HuH-7 (cell line): ENCODE measurements at places on chromosomes 3 and 15.

- DNase-seq = no peak
Observed at GRCh38 chr15:69140306-69140705, 20.1 kb upstream of the GLCE start.

GRCh38 chr15:26945046-26945445, 25.9 kb upstream of the GABRG3 start:
- DNase-seq = no peak

DNA sequence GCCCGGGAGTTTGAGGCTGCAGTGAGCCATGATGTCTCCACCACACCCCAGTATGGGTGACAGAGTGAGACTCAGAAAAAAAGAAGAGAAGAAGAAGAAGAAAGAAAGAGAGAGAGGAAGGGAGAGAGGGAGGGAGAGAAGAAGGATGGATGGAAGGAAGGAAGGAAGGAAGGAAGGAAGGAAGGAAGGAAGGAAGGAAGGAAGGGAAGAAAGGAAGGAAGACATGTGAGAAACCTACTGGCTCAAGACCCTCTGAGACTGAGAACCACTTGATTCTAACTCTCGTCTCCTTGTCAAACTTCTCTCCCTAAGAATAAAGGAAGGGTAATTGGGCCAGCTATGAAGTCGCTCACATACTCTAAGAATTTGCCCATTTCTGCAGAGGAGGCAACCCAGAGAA, 148.1 kb upstream of the UBE2E1 start:
- DNase-seq = no peak

DNA sequence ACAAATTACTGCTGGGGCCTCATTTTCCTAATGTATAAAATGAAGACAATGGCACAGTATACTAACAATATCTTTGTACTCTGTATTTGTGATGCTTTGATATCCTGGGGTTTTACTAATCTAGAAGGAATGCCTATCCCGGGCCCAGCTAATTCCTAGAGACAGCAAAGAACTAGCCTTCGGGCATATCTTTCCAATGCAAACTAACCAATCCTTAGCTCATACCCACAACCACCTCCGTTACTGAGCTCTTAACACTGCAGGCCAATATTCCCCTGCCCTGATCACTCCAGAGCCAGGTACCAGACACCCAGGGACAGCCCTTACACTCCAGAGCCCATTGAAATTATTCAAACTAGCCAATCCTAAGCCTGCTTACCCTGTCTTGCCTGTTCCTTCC, 309.0 kb downstream of the ULK4 start:
- no peak for DNase-seq

DNA sequence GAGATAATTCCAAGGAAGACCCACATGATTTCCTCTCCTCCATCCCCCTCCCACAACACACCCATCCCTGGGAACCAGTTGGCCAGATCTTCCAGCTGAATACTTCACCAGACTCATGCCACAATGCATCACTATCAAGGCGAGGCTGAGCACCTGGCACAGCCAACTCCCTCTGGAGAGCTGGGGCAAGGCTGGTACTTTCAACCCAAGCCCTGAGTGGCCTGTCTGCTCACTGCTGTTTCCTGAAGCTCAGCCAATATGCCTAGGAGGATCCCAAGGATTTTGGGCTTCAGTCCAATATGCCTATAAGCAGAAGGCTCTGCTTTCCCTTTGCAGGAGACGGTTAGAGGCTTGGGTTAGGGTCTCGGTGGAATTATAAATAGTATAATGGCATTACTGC, 90.9 kb upstream of the NEO1 start:
- no peak for DNase-seq

DNA sequence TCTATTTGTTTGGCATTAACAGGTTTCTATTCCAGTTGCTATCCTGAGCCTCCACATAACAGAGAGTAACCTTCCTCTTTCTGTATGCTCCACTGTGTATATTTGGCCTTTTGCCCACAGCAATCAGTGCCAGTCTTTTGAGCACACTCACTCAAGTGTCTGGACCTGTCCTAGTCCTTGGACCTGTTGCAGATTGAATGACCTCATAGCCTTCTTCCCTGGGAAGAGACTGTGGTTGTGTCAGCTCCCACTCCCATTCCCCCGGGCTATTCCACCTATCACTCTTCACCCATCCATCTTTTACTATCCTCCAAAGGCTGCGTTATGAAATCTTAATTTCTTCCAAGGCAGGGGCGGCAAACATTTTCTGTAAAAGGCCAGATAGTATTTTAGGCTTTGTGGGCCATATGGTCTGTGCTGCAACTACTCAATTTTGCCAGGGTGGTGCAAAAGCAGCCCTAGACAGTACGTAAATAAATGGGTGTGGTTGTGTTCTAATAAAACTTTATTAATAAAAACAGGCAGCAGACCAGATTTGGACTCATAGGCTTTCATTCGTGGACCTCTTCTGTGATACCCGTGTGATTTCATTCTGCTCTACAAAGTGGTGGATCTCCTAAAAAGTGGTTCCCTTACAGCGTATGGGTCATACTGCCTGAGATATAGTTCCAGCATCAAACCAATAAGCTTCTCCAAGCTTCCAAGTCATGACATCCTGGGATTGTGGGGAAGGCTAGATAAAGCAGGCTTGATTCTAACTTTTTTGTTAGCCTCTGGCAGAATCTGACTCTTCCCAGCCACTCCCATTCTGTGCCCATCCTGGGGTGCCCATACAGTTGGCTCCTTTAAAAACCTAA, 57.4 kb downstream of the CDAN1 start:
- DNase-seq = no peak

DNA sequence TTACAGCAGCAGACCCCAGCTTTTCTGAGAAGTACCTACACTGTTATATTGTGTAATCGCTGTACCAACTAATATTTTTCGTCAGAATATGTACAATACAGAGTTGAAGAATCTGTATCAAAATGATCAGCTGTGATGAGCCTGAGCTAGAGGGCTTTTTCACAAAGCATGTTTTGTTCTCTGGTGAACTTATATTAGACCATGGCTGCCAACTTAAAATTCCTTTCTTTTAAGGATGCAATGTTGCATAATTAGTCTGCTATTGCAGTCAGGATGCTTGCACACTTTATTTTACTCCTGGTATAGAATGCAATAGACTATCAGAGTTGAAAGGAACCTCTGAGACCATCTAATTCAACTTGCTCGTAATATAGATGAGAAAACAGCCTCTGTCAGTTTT, 127.8 kb downstream of the RBMS3 start:
- DNase-seq = no peak

DNA sequence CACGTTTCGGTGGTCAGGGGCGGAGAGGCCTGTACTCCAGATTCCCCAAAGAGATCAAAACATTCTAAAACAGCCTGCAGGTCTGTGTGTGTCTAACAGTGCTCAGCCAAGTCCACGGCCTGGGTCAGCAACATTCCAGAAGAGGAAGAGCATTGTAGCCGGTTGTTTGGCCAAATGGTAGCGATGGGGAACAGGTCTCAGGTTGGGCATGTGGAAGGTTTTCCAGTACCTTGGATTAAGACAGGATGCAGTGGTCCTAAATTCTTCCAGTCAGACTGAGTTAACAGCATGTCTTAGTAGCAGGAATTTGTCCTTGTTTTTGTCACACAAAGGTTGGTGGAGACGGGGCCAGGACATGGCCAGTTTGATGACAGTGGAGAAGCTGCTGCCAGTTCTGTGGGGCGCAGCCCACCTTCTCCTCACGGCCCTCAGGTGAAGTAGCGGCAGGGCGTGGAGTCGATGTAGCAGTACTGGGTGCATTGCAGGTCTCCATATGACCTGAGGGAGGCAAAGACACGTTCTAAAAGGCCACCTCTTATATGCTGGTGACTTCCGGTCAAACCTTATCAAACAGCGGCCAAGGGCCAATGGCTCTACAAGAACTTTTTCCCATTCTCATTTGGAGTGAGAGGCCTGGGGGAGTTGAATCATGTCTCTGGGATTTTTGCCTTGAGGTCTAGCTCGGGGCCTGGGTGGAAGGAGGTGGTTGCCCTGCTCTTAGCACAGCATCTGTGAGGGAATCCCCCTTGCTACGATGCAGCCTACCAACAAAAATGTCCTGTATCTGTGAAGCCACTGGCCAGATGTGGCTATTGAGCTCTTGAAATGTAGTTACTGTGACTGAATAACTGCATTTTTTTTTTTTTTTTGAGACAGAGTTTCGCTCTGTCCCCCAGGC, 24.1 kb downstream of the EAF1 start:
- DNase-seq = no peak

DNA sequence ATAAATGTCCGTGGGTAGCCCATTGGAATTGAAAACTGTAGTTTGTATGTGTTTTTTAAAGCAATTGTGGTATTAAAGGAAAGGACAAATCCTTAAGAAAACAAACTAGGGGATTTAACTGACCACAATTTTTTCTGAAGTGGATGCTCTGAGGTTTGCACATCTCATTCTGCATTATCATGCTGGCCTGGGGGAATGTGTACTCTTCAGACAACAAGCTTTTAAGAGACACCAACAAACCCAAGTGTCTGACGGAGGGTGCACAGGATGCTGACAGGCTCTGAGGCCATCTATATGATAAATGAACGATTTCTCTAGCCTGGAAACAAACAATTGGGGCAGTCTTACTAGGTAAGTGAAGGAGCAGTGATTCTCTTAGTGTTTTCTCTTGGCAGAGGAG, 9.1 kb downstream of the LINS1 start:
- no peak for DNase-seq

DNA sequence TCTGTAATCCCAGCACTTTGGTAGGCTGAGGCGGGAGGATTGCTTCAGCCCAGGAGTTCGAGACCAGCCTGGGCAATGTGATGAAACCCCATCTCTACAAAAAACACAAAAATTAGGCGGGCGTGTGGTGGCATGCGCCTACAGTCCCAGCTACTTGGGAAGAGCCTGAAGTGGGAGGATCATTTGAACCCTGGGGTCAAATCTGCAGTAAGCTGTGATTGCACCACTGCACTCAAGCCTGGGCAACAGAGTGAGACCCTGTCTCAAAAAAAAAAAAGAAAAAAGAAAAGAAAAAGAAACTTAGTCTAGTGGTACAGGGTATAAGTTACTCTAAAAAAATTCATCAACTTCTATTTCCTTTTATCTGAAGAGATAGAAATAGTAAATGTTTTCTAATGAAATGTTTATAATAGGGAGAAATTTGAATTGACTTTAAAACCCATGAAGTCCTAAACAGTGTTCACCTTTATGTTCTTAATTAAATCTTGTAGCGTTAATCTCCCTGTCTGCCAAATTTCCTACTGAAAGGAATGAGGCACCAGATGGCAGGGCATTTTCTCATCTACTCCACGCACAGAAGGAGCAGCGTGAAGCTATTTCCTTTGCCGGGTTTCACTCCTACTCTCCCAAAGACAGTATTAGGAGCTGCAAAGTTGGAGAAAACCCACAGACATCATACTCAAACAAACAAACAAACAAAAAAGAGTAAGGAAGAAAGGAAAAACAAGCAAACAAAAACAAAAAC, 1.9 kb downstream of the PCLAF start:
- no peak for DNase-seq

DNA sequence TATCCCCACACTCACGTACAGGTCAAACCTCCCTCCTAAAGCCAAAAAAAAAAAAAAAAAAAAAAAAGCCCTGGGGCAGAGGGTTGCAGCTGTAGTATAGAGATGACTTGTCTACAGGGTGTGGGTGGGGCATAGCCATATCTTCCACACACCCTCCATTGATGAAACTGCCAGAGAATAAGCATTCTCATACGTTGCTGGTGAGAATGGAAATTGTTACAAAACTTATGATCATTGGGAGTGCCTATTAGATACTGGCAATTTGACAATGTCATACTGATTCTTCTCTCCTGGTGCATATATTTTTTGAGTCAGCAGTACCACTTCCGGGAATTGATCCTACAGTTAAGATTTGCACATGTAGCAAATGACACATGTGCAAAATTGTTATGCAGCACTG, 11.0 kb upstream of the CTNNB1 start:
- no peak for DNase-seq

GRCh38 chr15:40906091-40906990, 12.1 kb downstream of the VPS18 start:
- peak; percentile 82 for DNase-seq

DNA sequence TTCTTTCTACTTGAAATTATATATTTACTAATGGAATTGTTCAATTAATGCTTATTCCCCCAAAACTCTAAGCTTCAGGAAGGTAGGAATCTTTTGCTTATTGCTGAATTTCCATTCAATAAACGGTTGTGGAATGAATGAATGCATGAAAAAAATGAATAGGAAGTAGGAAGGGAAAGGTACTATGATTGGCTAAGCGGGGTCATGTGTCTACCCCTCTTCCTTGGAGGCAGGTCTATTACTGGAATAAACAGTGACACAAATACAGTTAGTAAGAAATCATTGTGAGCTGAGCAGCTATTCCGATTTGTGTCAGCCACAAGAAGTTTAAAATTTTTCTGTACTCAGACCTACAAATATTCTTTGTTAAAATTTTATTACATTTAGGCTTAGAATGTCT, 10.5 kb upstream of the TRA2B start:
- DNase-seq = no peak

- no peak for DNase-seq
Observed at GRCh38 chr3:165103616-165104015, 25.3 kb upstream of the SI start.

- DNase-seq = no peak
Observed at GRCh38 chr3:127844326-127844942, 22.1 kb upstream of the MGLL start.

- no peak for DNase-seq
Observed at GRCh38 chr3:12470680-12471079, 13.6 kb upstream of the TSEN2 start.

DNA sequence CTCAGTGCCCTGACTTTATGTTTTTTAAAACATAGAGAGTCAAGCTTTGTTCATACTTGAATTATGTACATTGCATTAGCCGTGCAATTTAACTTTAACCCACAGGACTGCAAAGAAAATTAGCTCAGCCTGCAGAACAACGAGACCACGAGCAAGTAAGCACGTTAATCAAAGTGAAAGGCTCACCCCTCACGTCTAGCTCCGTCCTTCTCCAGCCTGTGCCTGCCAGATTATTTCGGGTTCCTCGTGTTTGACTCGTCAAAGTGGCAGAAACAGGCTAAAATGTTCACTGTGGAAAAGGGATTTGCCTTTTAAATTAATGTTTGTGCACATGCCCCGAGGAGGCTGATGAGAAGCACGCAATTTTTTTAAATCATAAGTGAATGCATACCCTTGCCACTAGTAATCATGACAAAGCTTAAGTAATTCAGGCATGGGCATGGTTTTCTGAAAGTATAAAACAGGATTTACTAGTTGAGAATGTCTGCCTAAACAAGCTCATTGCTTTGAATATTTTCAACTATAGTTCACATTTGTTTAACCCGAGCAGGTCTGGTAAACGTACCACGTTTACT, 15.3 kb downstream of the ZBTB38 start:
- no peak for DNase-seq

GRCh38 chr3:5304188-5304587, 116.7 kb downstream of the EDEM1 start:
- DNase-seq = no peak
